Esophagus muscularis mucosa (tissue), 4 donors: ENCODE measurements at places on chromosomes 6 and 20. TPM values are rescaled to one million over a fixed set of nuclear protein-coding genes. Genes with fewer than 3 reads are reported as not detected.

DNA sequence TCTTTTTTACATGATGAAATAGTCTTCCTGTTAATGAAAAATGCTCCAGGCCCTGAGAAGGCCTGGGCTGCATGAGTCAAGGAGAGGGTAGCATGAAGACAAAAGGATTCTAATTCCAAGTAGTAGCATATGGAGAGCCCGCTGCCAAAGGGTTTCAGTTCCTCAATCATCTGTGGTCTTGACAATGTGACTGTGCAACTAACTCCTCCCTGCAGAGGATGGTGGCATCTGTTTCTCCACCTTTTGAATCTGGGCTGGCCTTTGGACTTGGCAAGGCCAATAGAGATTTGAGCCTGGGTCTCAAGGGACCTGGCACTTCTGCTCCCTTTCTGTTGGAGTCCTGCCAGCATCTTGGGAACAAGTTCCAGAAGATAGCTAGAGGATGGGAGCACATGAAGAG, 35.1 kb upstream of the ANKEF1 start:
- no peak overlapping the region for H3K4me3 ChIP-seq
- H3K4me1 ChIP-seq: no peaks in the 10 kb centered on the region
- DNase-seq: no peak
- H3K27me3 ChIP-seq: no peaks in the 10 kb centered on the region
- H3K27ac ChIP-seq: no peak overlapping the region

- no peaks in the 10 kb centered on the region for H3K27me3 ChIP-seq
- H3K27ac ChIP-seq: no peak overlapping the region
- H3K36me3 ChIP-seq: no peaks in the 10 kb centered on the region
- DNase-seq: peak; percentile 5
Observed at GRCh38 chr20:40967700-40968099, 60.9 kb upstream of the TOP1 start.

GRCh38 chr6:41439524-41440418, 104.4 kb downstream of the NCR2 start:
- H3K27me3 ChIP-seq: no peaks in the 10 kb centered on the region
- no peak overlapping the region for H3K4me3 ChIP-seq
- peaks cover 23% of the 10 kb centered on the region for H3K4me1 ChIP-seq
- DNase-seq: no peak
- H3K36me3 ChIP-seq: no peaks in the 10 kb centered on the region

DNA sequence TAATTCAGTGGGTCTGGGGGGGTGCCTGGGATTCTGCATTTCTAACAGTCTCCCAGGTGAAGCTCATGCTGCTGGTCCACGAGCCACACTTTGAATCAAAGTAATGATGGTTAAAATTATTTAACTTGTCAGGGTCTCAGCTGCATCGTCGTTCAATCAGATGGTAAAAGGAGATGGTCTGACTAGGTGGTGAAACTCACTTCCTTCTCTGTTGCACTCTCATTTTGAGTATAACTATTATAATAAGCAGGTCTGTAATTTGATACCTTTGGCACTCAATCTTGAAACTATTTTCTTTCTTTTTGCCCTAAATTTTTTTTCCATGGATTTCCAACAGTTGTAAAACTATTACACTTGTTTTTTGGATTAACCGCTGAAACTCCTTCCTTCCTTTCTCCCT, 292.5 kb downstream of the FARS2 start:
- no peak overlapping the region for H3K27ac ChIP-seq
- H3K36me3 ChIP-seq: peaks cover 6% of the 10 kb centered on the region
- no peak overlapping the region for H3K4me3 ChIP-seq
- no peaks in the 10 kb centered on the region for H3K4me1 ChIP-seq
- H3K27me3 ChIP-seq: no peaks in the 10 kb centered on the region
- no peak for DNase-seq

CD24 gene
- total RNA-seq: 1.1 TPM

GRCh38 chr6:169247991-169248390, 5.7 kb downstream of the THBS2 start:
- no peaks in the 10 kb centered on the region for H3K27me3 ChIP-seq
- no peak for DNase-seq
- H3K27ac ChIP-seq: no peak overlapping the region
- H3K4me3 ChIP-seq: no peak overlapping the region

GRCh38 chr6:33947916-33948594, 144.3 kb upstream of the MLN start:
- no peak for DNase-seq
- H3K27ac ChIP-seq: no peak overlapping the region
- H3K27me3 ChIP-seq: no peaks in the 10 kb centered on the region

INSM1 gene
- total RNA-seq: not detected

DNA sequence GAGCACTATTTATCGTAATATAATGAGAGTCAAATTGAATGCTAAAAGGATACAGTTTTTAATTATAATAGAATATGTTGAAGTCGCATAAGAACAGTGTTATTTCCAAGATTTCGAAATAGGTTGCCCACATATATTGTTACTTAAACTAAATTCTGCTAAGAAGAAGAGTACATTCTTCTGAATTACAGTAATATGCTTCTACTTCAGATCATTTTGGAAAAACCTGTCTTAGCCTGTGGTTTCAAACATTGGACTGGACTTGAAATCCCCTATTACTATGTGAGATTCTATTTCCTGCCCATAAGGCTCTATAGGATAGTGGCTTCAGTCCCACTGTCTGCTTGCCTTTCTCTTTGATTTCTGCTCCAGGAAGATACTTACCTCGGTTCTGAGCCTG, 137.2 kb downstream of the B3GAT2 start:
- H3K4me1 ChIP-seq: no peaks in the 10 kb centered on the region
- no peak for DNase-seq
- H3K36me3 ChIP-seq: no peaks in the 10 kb centered on the region

DNA sequence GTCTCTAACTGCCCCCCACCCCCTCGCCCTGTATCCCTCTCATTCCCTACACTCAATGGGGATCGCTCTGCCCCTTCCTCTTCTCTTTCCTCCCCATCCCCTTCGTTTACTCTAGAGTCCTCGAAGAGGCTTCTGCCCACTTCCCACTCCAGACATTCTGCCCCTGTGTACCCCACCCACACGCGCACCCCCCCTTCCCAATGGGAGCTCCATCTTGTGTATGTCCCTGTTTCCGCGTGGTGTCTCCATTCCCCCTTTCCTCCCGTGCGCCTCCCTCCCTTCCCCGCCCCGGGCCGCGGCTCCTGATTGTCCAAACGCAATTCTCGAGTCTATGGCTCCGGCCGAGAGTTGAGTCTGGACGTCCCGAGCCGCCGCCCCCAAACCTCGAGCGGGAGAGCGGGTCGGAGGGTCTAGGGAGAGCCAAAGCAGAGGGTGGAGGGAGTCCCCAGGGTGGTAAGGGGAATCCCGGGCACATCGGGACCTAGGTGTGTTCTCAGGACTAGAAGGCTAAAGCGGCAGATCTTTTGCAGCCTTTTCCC, 679 bp upstream of the RING1 start:
- H3K27ac ChIP-seq: peak overlapping the region; percentile 93
- peaks cover 39% of the 10 kb centered on the region for H3K36me3 ChIP-seq
- no peaks in the 10 kb centered on the region for H3K27me3 ChIP-seq
- H3K4me1 ChIP-seq: peaks cover 45% of the 10 kb centered on the region

DNA sequence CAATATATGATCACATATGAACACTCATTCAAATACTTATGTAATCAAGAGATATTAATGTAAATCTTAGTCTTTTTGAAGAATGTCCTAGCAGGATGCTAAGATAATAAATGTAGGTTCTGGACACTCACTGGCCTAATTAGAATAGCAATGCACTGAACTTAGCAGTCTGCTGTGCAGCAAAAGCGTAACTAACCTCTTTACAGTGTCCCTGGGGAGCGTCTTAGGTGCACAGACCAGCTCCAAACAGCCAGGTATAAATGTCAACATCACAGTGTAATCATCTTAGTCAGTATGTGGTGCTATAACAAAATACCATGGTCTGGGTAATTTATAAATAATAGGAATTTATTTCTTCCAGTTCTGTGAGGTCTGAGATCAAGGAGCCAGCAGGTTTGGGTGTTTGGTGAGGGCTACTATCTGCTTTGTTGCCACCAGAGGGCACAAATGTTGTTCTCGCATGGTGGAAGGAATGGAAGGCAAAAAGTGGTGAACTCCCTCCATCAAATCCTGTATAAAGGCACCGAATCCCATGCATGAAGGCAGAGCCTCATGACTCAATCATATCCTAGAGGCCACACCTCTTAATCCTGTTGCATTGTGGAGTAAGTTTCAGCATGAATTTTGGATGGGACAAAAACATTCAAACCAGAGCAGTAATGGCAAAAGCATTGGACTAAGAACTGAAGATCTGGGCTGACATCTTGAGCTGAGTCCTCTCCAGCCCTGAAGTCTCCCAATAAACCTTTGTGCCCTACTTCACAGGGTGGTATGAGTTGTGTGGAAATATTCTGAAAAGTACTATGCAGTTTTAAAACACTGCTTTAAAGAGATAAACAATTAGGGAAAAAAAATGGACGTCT, 41.8 kb upstream of the FOXO3 start:
- peaks cover 16% of the 10 kb centered on the region for H3K36me3 ChIP-seq
- no peaks in the 10 kb centered on the region for H3K27me3 ChIP-seq
- no peak for DNase-seq
- H3K4me3 ChIP-seq: no peak overlapping the region
- no peaks in the 10 kb centered on the region for H3K4me1 ChIP-seq

DNA sequence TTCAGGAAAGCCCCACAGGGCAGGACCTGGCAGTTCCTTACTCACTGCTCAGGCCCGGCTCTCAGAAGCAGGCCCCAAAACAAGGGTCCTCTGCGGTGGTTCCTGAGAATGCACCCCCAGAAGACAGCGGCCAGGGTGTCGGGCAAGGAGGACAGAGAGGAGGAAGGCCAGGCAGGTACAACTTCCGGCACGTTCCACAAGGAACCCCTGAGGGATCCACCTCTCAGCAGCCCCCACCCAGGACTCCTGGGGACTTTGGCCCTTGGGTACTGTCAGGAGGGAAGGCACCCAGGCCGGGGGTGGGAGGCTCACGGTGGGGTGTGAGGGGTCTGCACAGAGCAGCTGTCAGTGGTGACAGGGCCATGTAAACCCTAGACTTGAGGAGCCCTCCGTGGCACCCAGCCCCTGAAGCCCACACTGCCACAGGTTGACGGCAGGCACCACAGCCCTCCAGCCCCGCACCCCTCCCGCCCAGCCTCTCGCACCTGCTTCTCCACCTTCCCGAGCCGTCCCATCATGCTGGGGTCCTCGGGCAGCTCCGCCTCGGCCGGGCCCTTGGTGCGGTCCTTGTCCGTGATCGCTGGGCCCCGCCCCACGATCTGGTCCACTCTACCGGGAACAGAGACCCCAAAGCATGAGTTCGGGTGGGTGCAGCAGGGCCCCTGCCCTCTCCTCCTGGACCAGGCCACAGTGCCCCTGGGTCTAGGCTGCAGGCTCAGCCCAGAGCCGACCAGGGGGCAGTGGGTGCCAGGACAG, 47.0 kb upstream of the CHRNA4 start:
- no peak overlapping the region for H3K4me3 ChIP-seq
- H3K27ac ChIP-seq: no peak overlapping the region
- H3K36me3 ChIP-seq: no peaks in the 10 kb centered on the region
- no peaks in the 10 kb centered on the region for H3K27me3 ChIP-seq

DNA sequence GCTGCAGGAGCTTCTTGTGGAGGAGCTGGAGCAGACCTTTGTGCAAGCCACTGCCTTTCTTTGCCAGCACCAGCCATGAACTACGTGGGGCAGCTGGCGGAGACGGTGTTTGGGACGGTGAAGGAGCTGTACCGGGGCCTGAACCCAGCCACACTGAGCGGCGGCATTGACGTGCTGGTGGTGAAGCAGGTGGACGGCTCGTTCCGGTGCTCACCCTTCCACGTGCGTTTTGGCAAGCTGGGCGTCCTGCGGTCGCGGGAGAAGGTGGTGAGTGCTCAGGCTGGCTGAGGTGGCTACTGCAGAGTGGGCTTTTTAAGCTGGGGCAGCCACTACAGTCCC, 5.1 kb downstream of the LPIN3 start:
- H3K27ac ChIP-seq: no peak overlapping the region
- no peak overlapping the region for H3K4me3 ChIP-seq
- H3K4me1 ChIP-seq: peaks cover 17% of the 10 kb centered on the region
- H3K27me3 ChIP-seq: no peaks in the 10 kb centered on the region
- no peak for DNase-seq

DNA sequence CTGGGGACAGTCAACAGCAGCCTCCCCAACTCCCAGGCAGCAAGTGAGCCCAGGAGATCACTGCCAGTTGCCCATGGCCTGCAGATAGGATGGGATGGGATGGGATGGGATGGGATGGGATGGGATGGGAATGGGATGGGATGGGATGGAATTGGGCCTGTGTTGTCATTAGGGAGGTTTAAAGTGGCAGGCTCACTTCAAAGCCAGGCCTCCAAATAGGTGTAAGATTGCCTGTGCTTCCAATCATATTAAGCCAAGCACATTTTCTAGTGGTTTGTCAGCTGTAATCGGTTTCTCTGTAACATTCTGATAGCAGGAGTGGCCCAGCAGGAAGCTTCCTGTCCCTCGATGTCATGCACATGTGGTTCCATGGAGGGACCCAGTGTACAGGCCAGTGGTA, 82.7 kb upstream of the NXT1 start:
- H3K27ac ChIP-seq: no peak overlapping the region
- no peak overlapping the region for H3K4me3 ChIP-seq
- H3K36me3 ChIP-seq: no peaks in the 10 kb centered on the region
- H3K27me3 ChIP-seq: no peaks in the 10 kb centered on the region
- no peak for DNase-seq

- H3K4me1 ChIP-seq: peaks cover 57% of the 10 kb centered on the region
- no peak overlapping the region for H3K27ac ChIP-seq
- H3K27me3 ChIP-seq: no peaks in the 10 kb centered on the region
- no peaks in the 10 kb centered on the region for H3K36me3 ChIP-seq
- no peak for DNase-seq
Observed at GRCh38 chr20:62646851-62647520, 4.7 kb downstream of the SLCO4A1 start.

DNAAF9 gene
- 29.5 TPM for total RNA-seq

MOCS1 gene
- total RNA-seq: 19.1 TPM

DNA sequence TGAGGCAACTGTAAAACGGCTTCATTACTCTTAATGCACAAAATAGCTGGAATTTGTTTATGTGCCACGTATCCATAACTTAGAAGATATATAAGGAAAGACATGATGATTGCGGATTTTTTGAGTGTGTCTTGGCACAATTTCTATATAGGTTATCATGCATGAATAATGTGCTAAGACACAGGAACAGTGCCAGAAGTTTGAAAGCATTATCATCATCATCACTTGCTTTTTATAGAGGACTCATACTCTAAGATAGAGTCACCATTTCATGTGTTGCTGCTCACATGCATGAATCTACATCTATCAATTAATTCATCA, 113.4 kb downstream of the ELOVL4 start:
- no peaks in the 10 kb centered on the region for H3K27me3 ChIP-seq
- no peak overlapping the region for H3K27ac ChIP-seq
- H3K36me3 ChIP-seq: no peaks in the 10 kb centered on the region
- no peak overlapping the region for H3K4me3 ChIP-seq

- peaks cover 10% of the 10 kb centered on the region for H3K4me1 ChIP-seq
- no peak for DNase-seq
- no peak overlapping the region for H3K27ac ChIP-seq
- H3K27me3 ChIP-seq: no peaks in the 10 kb centered on the region
- peaks cover 32% of the 10 kb centered on the region for H3K36me3 ChIP-seq
- H3K4me3 ChIP-seq: no peak overlapping the region
Observed at GRCh38 chr6:145629478-145629877, 105.8 kb downstream of the EPM2A start.

GRCh38 chr20:50305636-50306477, 115.2 kb downstream of the CEBPB start:
- no peaks in the 10 kb centered on the region for H3K27me3 ChIP-seq
- peak overlapping the region; percentile 89 for H3K27ac ChIP-seq
- peaks cover 86% of the 10 kb centered on the region for H3K4me1 ChIP-seq
- no peak for DNase-seq
- H3K36me3 ChIP-seq: no peaks in the 10 kb centered on the region
- H3K4me3 ChIP-seq: no peak overlapping the region

ATRN gene
- total RNA-seq: 19.1 TPM

GRCh38 chr6:163413345-163414116, 987 bp upstream of the QKI start:
- H3K4me1 ChIP-seq: peaks cover 24% of the 10 kb centered on the region
- no peaks in the 10 kb centered on the region for H3K27me3 ChIP-seq
- H3K36me3 ChIP-seq: no peaks in the 10 kb centered on the region
- peak overlapping the region; percentile 95 for H3K4me3 ChIP-seq
